NCI-H1105 treated with DMSO at 0.1 percent for 48 hours (cell line): ENCODE measurements at places on chromosomes 11 and 22.

DNA sequence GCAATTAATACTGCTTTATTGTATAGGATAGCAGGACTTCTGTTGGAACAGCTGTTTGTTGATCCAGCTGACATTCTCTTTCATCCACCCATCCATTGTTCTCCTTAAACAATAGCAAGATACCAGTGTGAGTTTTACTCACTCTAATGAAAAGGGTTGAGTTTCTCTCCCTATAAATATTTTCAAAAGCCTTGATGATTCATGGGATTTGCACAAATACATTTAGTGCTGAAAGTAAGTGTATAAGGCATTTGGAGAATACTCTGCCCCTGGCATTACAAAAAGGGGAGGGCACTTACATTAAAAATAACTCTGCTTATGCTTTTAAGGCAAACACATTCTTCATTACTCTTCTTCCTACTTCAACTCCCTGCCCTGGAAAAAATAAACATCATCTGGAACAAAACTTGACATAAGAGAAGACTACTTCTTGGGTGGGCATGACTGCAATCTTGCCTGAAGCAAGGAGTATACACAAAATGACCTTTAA lies 634.9 kb downstream of the METTL15 start:
- DNase-seq: peak; percentile 8

DNA sequence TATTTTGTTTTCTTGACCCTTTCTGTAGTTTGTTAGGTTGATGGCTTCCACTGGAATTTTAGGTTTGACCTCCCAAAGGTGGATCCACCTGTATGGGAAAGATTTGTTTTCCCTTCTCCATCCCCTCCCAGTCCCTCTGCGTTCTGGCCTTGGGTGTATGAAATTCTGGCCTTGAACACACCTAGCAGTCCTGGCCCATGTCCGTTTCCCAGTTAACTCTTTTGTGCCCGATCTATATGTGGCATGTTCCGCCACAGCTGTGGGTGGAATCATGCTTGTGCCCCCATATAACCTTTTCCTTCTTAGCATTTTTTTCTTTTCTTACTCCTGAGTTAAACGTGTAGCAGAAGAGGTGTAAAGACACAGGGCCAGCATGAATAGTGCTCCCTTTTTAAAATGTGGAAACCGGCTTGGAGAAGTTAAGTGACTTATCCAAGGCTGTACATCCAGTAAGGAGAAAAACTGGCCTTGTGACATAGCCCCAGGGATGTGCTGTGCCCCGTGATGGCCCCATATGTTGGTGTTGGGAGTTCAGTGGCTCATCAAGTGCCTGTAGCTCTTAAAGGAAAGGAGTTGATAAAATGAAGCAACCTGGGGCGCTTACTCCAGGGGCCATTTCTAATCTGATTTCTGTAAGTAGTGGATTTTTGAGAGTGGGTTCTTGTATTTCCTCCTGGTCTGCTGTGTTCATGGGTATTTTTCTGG lies 39.3 kb downstream of the ZNRF3 start:
- no peak for DNase-seq

GRCh38 chr22:50319503-50319951 lies 7.3 kb downstream of the DENND6B start:
- DNase-seq: no peak

- peak; percentile 7 for DNase-seq
Measured at GRCh38 chr22:23380230-23380573, 199.9 kb downstream of the IGLL1 start.

- DNase-seq: no peak
Measured at GRCh38 chr11:9228091-9228490, 37.1 kb downstream of the DENND5A start.
